ENCODE measurements at places on chromosomes 11 and 22. TPM values are rescaled to one million over a fixed set of nuclear protein-coding genes. Genes with fewer than 3 reads are reported as not detected.

TRAF6 gene
- 9.7 TPM for total RNA-seq

IL18 gene
- 4.7 TPM for total RNA-seq

DDX6 gene
- total RNA-seq: 109 TPM

TSKU gene
- 33.3 TPM for total RNA-seq

BTG4 gene
- not detected for total RNA-seq

RTL10 gene
- 7.7 TPM for total RNA-seq

- DNase-seq: no peak
Observed at GRCh38 chr11:74620531-74620930, 28.1 kb downstream of the POLD3 start.

- no peak for DNase-seq
Observed at GRCh38 chr11:117183724-117184349, 5.3 kb downstream of the SIDT2 start.

GRCh38 chr11:2655834-2656622 is 43.8 kb downstream of the KCNQ1OT1 start:
- no peak for DNase-seq

DNA sequence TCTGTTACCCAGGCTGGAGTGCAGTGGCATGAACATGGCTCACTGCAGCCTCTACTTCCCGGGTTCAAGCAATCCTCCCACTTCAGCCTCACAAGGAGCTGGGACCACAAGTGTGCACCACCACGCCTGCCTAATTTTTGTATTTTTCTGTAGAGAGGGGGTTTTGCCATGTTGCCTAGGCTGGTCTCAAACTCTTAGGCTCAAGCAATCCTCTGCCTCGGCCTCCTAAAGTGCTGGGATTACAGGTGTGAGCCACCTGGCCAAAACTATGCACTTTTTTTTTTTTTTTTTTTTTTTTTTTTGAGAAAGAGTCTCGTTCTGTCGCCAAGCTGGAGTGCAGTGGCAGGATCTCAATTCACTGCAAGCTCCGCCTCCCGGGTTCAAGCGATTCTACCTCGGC is 12.4 kb upstream of the CLDN5 start:
- no peak for DNase-seq

GRCh38 chr11:34508524-34508923 is 5.1 kb downstream of the ELF5 start:
- no peak for DNase-seq

DNA sequence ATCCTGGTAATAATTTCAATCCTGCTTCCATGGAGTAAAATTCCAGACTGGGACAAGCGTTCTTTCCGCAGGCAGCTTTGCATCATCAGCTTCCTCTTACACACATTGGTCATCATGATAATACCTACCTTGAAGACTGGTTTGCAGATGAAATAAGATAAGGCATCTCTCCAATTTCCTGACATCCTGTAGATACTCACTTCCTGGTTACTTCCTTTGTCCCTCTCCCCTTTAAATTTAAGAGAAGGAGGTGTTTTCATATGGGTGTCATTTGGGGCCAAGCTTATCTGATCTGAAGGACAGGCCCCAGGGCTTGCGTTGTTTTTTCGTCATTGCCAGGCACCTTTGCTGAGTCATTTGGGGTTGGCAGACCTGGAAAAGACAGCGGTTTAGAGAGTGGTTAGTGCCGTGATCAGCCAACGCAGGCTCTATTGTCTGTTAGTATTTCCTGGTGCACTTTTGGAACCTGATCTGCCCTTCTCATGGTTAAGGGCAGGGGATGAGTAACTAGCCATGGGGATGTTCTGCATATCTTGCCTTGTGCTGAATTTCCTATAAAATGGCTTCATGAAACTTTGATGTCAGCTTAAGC is 24.1 kb downstream of the GRAMD1B start:
- no peak for DNase-seq

DNA sequence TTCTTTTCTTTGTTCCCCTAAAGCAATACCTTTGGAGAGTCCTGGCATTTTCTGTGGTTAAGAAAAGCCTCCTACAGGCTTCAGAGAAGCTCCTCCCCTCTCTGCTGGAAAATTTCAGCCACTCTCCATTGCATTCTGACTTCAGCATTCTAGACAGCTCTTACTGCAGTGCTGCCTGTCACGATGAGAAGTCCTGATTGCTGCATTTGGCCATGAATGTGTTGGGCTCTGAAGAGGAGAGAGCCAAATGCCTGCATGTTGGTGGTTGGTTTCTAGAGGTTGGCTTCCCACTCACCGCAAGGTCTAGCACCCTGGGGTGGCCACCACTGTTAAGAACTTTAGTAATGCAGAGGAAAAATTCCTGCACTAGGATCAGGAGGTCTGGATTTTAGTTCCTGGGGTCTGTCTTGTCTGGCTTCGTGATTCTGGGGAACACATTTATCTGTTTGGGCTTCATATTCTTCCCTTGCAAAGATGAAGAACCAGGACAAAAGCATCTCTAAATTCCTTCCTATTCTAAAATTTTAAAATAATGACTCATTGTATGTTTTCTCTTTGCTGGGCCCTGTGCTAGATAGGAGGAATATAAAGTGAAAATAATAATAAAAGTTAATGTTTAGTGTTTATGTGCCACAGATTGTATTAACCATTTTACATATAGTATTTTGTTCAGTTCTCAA is 38.1 kb downstream of the COA4 start:
- DNase-seq: no peak

GRCh38 chr11:67654225-67654624 is 3.7 kb upstream of the ACY3 start:
- DNase-seq: no peak

- no peak for DNase-seq
Observed at GRCh38 chr11:125357551-125357950, 138.5 kb downstream of the FEZ1 start.

DNA sequence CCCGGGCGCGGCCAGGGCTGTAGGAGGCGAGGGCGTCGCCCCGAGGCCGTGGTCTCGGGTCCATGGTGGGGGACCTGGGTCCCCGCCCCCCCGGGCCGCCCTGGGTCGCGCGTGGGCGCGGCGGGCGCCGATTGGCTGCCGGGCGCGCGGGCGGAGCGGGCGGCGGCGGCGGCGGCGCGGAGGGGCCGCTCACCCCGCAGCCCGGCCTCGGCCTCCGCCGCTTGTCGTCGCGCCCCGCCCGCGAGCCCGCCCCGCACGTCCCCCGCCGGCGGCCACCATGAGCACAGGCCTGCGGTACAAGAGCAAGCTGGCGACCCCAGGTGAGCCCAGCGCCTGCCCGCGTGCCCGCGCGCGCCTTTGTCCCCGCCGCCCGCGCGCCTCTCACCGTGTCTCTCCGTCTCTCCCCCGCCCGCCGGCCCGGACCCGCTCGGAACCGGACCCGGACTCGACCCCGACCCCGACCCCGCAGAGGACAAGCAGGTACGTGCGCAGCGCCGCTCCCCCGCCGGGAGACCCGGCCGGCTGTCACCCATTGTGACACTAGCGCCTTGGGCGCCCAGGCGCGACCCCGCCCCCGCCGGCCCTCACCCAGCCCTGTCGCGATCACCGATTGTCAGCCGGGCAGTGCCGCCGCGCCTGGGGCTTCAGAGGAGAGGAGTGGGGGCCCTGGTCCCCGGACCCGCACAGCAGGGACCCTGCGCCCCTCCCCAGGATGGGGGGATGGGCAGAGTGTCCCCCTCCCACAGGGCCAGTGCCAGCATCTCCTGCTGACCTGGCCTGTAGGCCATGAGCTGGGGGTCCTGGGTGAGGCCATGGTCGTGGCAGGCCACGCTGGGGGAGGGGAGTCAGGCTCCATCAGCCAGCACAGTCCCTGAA is at the start of gene SEPTIN5:
SEPTIN5 (plus strand) TSS at position 192 of the 876 bp plus-strand sequence; CDS start at position 278, 86 bp downstream.
- DNase-seq: peak; percentile 22

GRCh38 chr11:66680966-66681645 is 3.4 kb upstream of the RBM4B start:
- no peak for DNase-seq

GRCh38 chr22:30116362-30117117 is 36.3 kb downstream of the HORMAD2 start:
- DNase-seq: no peak

DNA sequence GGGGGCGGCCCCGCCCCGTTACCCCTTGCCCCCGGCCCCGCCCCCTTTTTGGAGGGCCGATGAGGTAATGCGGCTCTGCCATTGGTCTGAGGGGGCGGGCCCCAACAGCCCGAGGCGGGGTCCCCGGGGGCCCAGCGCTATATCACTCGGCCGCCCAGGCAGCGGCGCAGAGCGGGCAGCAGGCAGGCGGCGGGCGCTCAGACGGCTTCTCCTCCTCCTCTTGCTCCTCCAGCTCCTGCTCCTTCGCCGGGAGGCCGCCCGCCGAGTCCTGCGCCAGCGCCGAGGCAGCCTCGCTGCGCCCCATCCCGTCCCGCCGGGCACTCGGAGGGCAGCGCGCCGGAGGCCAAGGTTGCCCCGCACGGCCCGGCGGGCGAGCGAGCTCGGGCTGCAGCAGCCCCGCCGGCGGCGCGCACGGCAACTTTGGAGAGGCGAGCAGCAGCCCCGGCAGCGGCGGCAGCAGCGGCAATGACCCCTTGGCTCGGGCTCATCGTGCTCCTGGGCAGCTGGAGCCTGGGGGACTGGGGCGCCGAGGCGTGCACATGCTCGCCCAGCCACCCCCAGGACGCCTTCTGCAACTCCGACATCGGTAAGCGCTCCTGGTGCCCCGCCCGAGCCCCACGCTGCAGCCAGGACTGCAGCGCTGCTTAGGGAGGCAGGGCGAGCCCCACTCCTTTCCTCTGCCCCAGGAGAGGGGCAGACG is at the start of gene TIMP3:
TIMP3 (plus strand) TSS at position 169 of the 700 bp plus-strand sequence; CDS start at position 466, 297 bp downstream.
- DNase-seq: peak; percentile 92
